ENCODE measurements at places on chromosomes 5 and 9. TPM values are rescaled to one million over a fixed set of nuclear protein-coding genes. Genes with fewer than 3 reads are reported as not detected.

- peak; percentile 80 for DNase-seq
Measured at GRCh38 chr9:94870793-94871558, 144.5 kb downstream of the AOPEP start.

DNA sequence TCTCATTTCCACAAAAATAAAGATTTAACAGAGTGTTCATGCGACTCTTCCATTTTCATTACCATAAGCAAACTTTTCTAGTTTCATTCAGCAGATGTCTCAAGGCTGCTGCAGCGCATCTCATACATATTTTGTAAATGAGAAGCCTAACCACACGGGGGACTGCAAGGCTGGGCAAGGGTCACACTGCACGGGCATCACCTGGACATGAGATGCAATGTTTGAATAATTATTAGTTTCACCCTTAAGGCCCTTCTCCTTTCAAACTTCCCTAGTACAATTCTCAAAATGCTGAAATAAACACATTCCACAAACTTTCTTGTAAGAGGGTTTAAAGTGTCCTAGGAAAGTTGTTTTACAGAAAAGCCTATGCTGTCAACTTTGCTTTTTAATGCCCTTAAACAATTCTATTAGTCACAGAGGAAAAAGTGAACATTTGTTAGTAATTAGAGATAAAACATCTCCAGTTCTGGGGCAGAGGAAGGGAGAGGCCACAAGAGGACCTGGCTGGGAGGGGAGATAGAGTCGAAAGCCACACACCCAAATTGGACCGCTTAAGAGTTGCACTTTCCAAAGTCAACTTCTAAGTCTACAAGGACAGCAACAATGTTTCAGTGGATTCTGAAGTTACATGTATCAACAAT, 1.3 kb downstream of the DENND1A start:
- no peak for DNase-seq

GRCh38 chr9:96603305-96604003, 16.2 kb downstream of the CDC14B start:
- DNase-seq = no peak

SPINK7 gene
- total RNA-seq = not detected

GRCh38 chr5:90802474-90803317, 244.1 kb downstream of the ADGRV1 start:
- DNase-seq = peak; percentile 39

DNA sequence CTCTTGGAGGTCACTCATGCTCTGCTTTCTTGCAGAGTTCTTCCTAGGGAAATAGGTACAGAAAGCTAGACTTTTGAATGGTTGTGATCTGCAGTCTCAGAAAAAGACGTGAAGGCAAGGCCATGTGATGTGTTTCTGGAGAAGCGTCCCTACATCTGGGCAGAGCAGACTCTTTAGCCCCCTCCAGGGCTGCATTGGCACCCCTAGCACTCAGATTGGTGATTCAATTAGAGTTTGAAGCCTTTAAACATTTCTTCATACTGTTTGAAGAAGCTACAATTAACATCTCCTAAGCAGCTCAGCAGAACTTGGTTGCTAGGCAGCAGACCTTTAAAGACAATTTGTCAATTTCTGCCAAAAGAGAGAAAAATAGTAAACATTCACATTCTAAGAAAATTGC, 21.6 kb downstream of the JADE2 start:
- no peak for DNase-seq

GRCh38 chr9:106934442-106935238, 71.7 kb downstream of the ZNF462 start:
- DNase-seq = no peak

GRCh38 chr9:135968601-135969000, 7.4 kb upstream of the UBAC1 start:
- DNase-seq = no peak

RNF14 gene
- total RNA-seq = 57.0 TPM
